ENCODE measurements at places on chromosomes 5 and 9.

DNA sequence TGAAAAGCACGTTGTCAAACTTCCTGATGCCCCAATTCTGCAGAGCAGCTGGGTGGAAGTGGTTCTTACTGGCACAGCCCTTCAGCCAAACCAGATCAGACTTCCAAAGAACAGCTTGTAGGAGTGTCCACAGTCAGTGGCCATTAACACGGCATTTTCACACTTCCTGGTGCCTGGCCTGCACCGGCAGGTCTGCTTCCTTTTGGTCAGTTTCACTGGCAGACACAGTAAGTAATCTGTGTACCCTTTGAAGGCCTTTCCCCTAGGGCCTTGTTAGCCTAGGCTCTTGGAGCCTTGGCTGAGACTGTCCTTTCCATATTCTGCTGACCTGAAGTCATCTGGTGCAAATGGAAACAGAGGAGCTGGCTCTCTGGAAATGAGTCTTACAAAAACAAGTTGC lies 297.5 kb upstream of the TNC start:
- DNase-seq = no peak

DNA sequence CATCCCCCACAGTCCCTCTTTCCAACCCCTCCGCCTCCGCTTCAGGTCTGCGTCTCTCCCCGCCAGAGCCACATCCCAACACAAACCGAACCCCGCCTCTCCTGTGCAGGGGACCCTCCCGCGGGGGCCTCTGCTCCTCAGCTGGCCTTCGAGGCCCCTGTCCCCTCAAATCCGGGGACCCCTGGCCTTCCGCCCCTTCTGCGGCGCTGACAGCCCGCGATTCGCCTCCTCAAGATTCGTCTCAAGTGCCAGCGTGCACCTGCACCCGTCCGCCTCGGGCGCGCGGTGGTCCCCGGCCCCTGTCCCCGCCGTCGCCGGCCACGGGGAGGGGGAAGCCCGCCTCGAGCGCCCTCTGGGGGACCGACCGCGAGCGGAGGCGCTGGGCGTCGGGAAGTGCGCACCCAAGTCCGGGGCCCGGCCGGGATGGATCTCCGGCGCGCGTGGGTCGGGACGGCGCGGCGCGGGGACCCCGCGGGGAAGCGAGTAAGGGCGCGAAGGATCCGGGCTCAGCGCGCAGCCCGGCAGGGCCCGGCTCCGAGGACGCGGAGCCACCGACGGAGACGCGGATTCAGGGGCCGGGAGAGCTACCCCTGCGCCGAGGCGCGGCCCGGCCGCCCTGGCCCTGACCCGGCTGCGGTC lies 623 bp downstream of the FLT4 start:
- DNase-seq = peak; percentile 55

- no peak for DNase-seq
Observed at GRCh38 chr5:138402640-138403039, 36.2 kb upstream of the REEP2 start.

GRCh38 chr9:121568343-121569265 lies 69.0 kb upstream of the GGTA1 start:
- DNase-seq = no peak

DNA sequence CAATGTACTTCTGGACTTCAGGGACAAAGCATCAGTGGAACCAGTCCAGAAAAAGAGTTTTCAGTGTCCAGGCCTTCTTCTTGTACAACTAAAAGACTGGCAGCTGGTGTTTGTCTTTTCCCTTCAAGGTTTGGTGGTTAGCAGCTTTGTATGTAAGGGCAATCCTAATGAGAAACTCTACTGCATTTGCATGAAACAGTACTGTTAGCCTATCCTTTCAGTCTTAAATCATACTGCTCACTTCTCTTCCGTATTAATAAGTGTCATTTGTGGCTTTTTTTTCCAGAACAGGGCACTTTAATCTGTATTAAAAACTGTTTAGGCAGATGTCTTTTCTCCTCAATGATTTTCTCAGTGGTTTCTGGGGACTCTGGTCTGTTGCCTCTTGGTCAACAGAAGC lies 48.9 kb downstream of the FAM174A start:
- DNase-seq = no peak

- no peak for DNase-seq
Observed at GRCh38 chr5:58116346-58116745, 343.5 kb downstream of the PLK2 start.

DNA sequence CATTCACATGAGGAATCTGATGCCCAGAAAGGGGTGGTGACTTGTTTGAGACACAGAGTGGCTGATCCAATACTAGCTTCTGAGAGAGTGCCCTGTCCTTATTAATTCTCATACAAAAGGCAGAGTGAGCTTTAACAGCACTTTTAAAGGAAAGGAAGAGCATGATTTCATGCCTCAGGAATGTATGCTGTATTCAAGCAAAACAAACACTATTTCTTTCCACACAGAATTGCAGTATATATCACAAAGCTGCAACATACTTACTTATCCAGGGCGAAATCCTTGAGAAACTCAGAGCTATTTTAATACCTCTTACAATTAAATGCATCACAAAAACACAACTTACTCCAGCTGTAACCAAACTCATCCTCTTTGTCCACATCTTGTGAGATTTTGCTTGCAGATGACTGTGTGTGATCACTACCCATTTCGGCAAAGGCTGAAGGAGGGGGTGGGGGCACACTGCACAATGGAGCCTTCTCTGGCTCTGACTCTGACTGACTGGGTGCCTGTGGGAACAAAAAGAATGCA lies 139.8 kb downstream of the MPDZ start:
- peak; percentile 26 for DNase-seq

- DNase-seq = no peak
Observed at GRCh38 chr5:75021800-75022199, 30.6 kb downstream of the GCNT4 start.

DNA sequence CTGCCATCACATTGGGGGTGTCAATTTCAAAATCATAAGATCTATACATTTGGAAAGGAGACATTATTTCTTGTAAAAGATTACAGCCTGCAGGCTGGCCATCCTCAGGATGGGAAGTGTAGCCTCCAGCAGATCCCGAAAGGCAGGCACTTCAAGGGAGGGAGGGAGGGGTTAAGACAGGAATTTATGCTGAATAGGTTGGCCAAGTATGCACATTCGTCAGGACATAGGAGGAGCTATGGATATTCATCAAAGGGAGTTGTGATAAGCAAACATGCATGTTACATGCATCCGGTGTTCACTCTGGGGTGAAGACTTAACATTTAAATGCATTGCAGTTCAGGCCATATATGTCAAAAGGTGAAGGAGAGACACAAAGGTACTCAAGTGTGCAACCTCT lies 119.4 kb downstream of the CEP120 start:
- no peak for DNase-seq

DNA sequence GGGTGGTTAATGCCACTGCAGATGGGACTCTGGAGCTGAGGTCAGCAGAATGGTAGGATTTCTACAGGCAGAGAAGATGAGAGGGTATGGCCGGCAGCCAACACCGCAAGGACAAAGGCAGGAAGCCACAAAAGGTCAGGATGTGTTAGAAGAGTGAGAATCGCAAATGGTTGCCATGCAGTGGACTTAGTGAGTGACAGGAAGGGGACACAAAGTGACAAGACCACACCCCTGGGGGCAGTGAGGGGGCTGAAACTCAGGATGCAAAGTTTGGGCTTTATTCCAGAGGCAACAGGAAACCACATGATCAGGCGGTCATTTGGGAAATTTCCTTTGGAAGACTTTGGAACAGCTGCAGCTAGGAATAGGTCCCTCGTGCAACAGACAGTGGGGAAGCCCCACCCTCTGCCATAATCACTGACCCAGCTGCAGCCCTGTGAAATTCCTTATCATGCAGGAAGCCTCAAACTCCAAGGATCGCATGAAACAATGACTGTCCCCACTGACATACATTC lies 14.2 kb upstream of the CCDC180 start:
- DNase-seq = no peak

GRCh38 chr5:80282054-80282453 lies 26.2 kb upstream of the SERINC5 start:
- DNase-seq = no peak

DNA sequence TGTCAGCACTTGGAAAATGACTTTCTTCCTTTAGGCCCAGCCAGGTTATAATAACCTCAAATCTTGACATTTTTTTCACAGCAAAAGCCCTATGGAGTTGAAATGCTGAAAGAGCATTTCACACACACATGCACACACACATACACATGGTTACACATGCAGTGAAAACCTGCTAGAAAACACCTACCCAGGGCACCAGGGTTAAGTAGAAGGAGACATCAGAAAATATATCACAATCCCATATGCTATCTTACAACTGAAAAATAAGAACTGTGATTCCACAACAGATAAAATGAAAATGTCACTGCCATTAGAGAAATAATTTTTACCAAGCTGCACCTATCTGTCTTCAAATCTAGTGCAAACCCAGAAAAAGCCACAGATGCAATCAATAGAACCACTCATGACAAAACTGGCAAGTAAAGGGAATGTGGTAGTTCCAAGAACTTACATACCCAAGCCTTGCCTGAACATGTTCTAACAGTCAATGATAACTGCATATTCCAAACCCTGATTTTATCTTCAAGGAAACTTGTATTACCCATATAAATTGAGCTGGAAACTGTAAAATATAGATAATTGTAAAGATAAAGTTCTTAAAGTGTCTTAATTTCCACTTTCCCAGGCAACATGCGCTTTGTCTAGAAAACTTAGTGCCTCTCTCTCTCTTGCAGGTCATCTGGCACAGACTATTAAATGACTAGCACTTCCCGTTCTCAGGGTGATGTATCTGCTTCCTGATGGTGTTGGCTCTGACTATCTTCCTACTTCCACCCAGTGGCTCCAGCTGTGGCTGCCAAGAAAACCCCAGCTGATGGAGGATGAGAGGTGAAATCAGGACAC lies 250.2 kb upstream of the PTGER4 start:
- DNase-seq = no peak

DNA sequence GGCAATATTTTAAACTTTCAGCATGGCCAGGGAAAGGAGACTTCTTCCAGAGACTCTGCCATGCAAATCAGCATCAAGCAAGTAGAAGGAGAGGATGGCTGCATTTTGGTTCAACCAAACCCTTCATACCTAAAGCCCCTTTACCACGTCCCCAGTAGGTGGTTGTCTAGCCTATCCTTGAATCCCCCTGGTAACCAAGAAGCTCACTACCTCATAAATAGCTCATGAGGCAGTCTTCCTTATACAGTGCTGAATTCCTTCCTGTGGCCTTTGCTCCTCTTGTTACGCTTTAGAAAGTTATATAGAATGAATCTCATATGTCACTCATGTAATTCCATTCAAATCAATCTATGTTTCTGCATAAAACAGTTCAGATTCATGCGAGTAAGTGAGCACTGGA lies 289.5 kb upstream of the SLC30A5 start:
- no peak for DNase-seq

DNA sequence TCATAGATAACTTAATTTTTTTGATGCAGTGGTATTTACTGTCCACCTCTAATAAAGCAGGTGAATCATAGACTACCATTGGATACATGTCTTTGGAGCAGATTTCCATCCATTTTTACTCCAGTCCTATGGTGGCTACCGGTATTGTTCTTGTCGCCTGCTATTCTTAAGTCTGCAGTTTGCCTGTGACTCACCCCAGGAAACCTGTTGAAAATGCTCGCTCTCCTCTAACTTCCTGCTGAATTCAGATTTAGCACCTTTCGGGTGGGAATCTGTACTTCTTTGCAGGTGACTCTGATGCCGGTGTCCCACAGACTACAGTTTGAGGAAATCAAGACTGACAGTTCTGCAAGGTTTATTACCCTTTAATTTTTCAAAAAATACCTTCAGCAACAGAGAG lies 58.8 kb upstream of the DHFR start:
- no peak for DNase-seq

DNA sequence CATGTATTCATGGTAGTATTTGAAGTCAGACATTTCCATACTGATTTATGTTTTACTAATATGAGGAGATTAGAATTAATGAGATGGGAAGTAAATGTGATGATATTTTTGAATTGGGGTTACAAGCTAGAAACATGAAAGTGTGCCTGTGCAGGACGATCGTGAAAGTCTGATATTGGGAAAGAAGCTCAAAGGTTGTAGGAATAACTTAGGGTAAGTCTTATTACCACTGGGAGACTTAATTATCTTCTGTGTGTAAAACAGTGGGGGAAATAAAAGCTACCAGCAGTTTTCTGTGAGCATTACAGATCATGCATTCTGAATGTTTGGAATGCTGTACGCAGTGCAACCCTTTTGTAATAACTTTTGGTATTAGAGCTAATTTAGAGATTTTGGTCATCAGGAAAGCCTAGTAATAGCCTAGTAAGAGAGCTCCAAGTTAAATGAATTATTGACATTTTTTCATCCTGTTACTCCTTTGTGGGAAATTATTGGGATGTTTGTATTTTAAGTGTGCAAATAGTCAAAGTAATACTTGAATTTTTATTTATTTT lies 153.9 kb downstream of the PCSK5 start:
- DNase-seq = no peak

- DNase-seq = no peak
Observed at GRCh38 chr9:94079236-94079635, 5.0 kb upstream of the PTPDC1 start.

GRCh38 chr5:158599157-158599556 lies 500.6 kb downstream of the EBF1 start:
- DNase-seq = no peak

DNA sequence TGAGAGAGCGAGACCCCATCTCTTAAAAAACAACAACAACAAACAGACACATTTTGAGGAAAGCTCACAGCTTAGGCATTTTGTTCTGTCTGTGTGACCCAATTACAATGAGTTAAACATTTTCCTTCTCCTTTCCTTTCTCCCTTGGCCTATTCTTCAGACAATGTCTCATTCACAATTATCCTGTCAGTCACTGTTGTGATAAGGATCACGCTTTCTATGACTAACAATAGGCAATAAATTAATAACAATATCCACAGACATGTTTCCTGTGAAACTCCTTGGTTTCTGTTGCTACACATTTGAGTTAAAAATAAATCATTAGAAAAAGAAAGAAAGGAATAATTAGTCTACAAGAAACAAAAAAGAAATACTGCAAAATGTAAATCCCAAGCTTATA lies 19.8 kb upstream of the CARTPT start:
- no peak for DNase-seq

DNA sequence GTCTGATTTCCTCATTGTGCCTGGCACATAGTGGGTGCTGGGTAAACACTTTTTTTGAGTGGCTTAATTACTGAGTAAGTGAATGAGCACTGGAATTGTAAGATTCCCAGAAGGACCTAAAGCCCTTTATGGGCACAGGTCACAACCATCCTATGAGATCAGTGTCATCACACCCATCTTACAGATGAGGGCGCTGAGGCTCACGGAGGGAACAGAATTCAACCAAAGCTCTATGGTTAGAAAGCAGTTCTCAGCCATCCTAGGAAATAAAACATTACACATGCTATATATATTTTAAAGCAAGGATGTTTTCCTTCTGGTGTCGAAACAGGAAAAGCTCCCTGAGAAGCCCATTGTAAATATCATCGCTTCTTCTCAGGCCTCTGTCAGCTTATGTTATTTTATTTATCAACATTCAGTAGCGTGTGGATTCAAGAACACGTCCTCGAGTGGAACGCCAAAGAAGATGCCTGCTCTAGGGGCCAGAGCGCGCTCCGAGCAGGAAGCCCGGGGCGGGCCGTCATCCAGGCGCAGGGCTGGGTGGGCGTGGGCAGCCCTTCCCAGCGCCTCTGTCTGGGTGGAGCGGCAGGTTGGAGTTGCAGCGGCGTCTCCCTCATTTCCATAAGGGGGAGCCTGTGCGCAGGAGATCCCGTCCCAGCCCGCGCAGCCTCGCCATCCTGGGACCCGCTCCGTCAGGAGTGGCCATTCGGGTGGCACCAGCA lies 155.8 kb upstream of the SMIM23 start:
- peak; percentile 63 for DNase-seq

All from neuronal stem cell (in vitro differentiated cells).